Kidney (tissue), 22 donors: ENCODE measurements at places on chromosomes 3 and 15. TPM values are rescaled to one million over a fixed set of nuclear protein-coding genes. Genes with fewer than 3 reads are reported as not detected.

GRCh38 chr3:98188545-98188944, 22.0 kb downstream of the OR5H15 start:
- DNase-seq, result peak; percentile 3

GRCh38 chr15:85010071-85010385, 28.4 kb downstream of the PDE8A start:
- DNase-seq, result no peak

- DNase-seq, result no peak
These were observed 299.2 kb downstream of the CNTN3 start for GRCh38 chr3:74315291-74315690.

SLC12A1 gene
- 370 TPM for polyA plus RNA-seq

DNA sequence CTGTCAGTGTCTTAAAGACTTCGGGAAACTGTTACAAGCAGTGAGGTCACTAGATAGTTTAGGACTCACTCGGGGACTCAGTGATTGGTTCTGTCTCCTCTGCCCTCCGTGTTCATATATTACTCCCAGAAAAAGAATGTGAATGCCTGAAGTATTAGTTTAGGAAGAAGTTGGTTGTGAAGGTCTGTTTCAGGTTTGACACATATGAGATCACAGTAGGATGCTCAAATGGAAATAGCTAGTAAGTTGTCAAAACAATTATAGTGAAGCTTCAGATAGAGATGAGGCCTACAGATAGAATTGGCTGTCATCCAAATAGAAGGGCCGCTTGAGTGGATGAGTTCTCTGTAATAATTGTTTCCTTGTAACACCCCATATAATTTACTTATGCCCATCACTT, 172.6 kb downstream of the PLCL2 start:
- DNase-seq, result no peak

FGF12 gene
- polyA plus RNA-seq, result 3.7 TPM

RAD51 gene
- polyA plus RNA-seq, result not detected

GRCh38 chr15:98941595-98942255, 65.9 kb downstream of the PGPEP1L start:
- no peak for DNase-seq

CLDN16 gene
- 28.4 TPM for polyA plus RNA-seq

- DNase-seq, result peak; percentile 97
These were observed at the start of gene ADAMTS9 for GRCh38 chr3:64687781-64688604. Gene ADAMTS9 (minus strand): TSS chr3:64688000. CDS start chr3:64687657, 343 bp downstream.

KBTBD12 gene
- polyA plus RNA-seq, result 1.6 TPM

BSN gene
- polyA plus RNA-seq, result 0.11 TPM

- no peak for DNase-seq
These were observed 50.3 kb downstream of the EMC4 start for GRCh38 chr15:34275154-34275553.

- DNase-seq, result peak; percentile 59
These were observed at the start of gene MASP1 for GRCh38 chr3:187291512-187292132. Gene MASP1 (minus strand): TSS chr3:187291737. CDS start chr3:187291632, 105 bp downstream.

BCHE gene
- polyA plus RNA-seq, result 2.8 TPM

- no peak for DNase-seq
These were observed 168.7 kb downstream of the CHL1 start for GRCh38 chr3:365268-365667.

NT5DC2 gene
- 75.7 TPM for polyA plus RNA-seq

GP5 gene
- polyA plus RNA-seq, result not detected

GRCh38 chr3:37396731-37397130, 222.3 kb upstream of the LRRFIP2 start:
- no peak for DNase-seq

- no peak for DNase-seq
These were observed 3.9 kb upstream of the VILL start for GRCh38 chr3:37986479-37987314.

- no peak for DNase-seq
These were observed 385.8 kb downstream of the TBC1D5 start for GRCh38 chr3:17356585-17356984.

GRCh38 chr15:37789397-37789786, 145.0 kb upstream of the TMCO5A start:
- no peak for DNase-seq

ZNF620 gene
- 2.8 TPM for polyA plus RNA-seq

GRCh38 chr3:140403608-140404007, 274.3 kb upstream of the TRIM42 start:
- no peak for DNase-seq

DNA sequence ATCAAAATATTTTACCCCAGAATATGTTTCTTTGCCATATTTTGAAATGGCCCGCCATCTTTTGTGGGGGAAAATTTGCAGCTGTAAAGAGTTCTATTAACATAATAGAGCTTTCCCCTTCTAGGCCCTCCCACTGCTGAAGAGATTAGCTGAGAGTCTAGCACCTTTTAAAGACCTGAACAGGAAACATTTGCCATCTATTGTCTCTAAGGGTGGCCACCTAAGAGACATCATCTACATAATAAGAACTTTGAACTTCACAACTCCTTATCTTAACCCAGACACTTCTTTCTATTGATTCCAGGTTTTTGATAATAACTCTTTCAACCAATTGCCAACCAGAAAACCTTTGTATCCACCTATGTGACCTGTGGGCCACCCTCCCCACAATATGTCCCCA, 54.7 kb upstream of the TRPM1 start:
- DNase-seq, result no peak

GRCh38 chr3:125042725-125043406, 12.9 kb downstream of the HEG1 start:
- DNase-seq, result peak; percentile 72

GRCh38 chr3:47425383-47425778, 44.6 kb downstream of the PTPN23 start:
- no peak for DNase-seq
